ENCODE measurements at places on chromosomes 6 and 20.
A peak's percentile ranks its signal among the peaks of the same experiment; 100 is the strongest.

GRCh38 chr6:2197177-2197671 is 48.2 kb downstream of the GMDS start:
- no peak for DNase-seq

DNA sequence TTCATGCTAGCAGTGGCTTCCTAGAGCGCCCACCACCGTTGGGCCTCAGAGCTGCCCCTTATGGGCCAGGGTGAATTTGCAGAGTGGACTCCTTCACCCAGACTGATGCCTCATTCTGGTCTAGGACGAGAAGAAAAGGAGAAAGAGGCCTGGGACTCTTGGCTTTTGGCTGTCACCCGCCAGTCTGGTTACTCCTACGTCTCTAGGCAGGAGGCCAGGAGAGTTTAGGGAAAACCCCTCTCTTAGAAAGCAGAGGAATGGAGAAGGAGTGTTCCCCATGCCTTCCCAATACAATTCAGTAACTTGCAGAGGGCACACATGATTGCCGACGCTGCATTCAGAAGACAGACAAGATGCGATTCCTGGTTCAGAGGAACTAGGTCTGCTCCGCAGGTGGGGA is 70.1 kb downstream of the CDC5L start:
- DNase-seq = no peak

DNA sequence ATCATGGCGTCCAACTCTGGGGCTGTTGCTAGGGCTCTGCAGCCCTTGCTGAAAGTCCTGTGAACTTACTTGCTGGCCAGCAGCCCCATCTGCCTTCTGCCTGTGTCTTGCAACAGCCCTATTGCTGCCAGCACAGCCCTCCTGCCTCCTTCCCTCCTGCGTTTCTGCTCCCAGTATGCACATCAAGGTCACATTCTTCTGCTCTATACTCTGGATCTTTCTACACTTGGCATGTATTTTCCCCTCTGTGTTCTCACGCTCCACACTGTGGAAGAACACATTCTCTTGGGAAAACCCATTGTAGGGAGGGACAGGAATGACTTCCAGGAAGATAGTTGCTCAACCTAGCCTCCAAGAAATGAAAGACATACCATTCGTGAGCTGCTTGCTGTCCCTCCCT is 80.9 kb upstream of the PHACTR2 start:
- DNase-seq = no peak

DNA sequence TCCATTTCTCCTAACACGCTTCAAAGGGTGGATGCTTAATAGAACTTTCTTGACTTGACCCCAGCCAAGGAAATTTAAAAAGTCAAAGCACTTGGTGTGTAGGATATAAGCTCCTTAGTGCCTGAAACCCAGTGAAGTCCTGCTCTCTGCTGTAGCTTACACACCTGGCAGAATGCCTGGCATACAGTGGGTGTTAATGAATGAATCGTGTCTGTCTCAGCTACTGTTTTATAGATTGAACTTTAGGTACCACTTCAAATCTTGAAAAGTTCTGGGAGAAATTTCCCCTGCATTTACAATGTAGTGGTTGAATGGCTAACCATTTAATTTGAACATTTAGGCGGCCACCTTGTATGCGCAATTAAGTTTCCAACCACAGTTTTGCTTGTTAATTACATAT is 70.5 kb upstream of the ZNF217 start:
- no peak for DNase-seq

DNA sequence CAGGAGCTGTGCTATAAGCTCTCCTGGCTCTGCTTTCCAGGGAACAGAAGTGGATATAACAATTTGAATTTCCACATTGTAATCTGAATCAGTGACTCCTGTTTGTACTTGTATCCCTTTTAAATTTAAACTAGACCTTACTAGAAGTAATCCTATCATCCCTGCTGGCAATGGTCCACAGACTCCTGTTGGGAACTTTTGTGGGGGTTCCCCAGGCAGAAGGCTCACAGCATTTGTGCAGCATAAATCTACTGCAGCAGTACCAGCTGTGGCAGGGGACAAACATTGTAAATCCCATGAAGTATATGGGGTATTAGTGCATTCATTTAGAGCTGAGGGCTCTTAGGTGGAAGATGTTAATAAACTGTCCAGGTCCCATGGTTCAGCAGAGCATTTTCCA is 12.0 kb upstream of the PDCD2 start:
- DNase-seq = no peak

DNA sequence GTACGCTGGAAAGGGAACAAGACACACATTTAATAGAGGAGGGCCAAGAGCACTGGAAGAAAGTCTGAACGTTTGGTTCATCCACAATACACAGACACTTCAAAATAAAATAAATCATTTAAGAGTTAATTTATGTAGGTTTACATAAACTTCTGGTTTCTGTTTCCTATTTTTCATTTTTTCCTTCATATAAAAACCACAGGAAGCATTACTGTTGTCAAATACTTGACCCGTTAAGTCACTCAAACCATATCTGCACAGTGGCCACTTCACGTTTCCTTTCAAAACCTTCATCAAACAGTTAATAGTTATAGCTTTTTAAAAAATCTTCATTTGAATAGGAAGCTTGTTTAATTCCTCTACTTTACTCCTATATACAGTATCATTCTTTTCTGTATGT is 257.6 kb upstream of the THEMIS start:
- DNase-seq = no peak

- DNase-seq = no peak
Observed at GRCh38 chr20:23477223-23477622, 13.7 kb upstream of the CST8 start.

GRCh38 chr6:138454981-138455706 is 44.1 kb downstream of the NHSL1 start:
- DNase-seq = peak; percentile 80

Data from colonic mucosa (tissue), 4 donors.